ENCODE measurements at places on chromosomes 4 and X.

DNA sequence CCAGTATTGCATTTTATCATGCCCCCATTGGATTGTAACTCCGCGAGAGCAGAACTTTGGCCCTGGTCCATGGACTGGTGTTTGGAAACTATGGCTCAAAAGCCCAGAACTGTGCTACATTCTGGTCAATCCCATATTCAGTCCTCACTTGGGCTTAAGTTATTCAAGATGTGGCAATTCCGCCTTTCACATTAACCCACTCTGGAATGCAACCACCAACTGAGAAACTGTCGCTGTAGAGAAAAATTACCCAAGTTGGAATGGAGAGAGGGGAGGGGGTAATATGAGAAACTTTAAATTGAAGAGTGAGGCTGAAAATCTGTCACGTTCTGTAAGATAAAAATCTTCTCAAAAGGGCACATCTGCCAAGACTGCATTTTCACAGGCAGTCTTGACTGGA is 189.6 kb upstream of the NHS start:
- no peak for DNase-seq

- no peak for DNase-seq
Observed at GRCh38 chr4:167034983-167035382, 199.3 kb downstream of the SPOCK3 start.

DNA sequence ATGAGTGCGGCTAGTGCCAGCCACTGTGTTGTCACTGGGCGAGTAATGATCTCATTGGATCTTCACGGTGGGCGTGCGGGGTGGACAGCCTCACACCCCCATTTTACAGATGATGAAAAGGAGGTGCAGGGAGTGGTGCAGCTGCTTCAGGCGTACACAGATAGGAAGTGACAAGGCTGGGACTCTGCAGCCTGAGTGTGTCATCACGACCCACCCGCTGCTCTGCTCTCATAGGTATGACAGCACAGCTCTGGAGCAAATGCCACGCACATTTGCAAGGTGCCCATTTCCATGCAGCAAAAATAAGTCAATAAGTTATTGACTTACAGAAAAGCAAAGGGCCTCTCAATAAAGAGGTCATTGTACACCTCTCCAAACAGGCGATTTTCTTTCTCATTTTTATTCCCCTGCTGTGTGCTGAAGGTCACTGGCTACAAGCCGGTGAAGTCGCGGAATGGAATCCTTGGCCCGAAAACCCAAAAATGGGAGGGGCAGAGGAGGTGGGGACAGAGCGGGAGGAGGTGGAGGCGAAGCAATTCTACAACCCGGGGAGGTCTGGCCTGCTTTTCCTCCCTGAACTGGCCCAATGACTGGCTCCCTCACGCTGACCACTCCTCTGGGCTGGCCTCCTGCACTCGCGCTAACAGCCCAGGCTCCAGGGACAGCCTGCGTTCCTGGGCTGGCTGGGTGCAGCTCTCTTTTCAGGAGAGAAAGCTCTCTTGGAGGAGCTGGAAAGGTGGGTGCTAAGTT is at the start of gene SOD3:
Gene SOD3, plus strand, starts transcription at position 658 of the 750 bp plus-strand sequence. CDS start 3,949 bp downstream, outside the sequence.
- DNase-seq: no peak

GRCh38 chr4:147019091-147019490 is 73.4 kb upstream of the TTC29 start:
- peak; percentile 2 for DNase-seq

DNA sequence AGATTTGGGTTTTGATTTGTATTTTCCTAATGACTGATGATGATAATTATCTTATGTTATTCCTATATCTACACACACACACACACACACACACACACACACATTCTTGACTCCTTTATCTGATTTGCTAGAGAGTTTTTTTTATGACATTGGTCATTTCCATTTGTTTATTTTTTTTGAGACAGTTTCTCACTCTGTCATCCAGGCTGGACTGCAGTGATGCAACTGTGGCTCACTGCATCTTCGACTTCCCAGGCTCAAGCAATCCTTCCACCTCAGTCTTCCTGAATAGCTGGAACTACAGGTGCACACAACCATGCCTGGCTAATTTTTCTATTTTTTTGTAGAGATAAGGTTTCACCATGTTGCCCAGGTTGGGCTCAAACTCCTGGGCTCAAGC is 6.7 kb downstream of the ZNF81 start:
- DNase-seq: no peak

- peak; percentile 15 for DNase-seq
Observed at GRCh38 chr4:56261027-56261426, 126.3 kb downstream of the AASDH start.

DNA sequence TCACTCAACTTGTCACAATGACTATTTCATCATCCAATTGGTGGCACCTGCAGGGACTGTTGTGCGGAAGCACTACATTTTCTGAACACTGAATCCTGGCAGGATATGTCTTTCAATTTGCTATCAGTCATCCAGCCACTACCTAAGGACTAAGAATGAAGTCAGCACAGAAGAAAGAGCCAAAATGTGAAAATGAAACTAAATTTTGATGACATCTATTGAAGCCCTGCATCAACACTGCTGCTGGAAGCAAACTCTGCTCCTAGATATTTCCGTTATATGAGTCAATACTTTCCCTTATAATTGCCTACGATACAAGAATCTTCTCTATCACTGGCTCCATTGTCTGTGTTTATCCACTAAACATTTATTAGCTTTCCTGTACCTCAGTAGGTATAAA is 917.9 kb downstream of the RAPGEF2 start:
- no peak for DNase-seq

DNA sequence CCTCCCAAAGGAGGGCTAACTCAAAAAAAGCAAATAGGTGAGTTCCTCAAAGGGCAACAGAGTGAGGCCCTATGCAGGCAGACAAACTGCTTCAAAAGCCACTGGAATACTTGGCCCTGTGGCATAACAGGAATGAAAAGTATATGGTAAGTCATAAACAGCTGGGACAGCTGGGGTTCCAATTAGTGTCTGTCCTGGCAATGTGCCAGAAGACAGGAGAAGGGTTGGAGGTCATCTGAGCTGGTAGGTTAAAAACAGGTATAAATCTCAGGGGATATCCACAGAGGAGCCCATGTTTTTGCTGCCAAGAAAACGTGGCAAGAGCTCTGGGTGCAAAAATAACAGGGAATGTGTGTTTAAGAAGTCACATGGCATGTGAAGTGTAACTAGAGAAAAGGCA is 111.6 kb downstream of the APOOL start:
- DNase-seq: no peak

DNA sequence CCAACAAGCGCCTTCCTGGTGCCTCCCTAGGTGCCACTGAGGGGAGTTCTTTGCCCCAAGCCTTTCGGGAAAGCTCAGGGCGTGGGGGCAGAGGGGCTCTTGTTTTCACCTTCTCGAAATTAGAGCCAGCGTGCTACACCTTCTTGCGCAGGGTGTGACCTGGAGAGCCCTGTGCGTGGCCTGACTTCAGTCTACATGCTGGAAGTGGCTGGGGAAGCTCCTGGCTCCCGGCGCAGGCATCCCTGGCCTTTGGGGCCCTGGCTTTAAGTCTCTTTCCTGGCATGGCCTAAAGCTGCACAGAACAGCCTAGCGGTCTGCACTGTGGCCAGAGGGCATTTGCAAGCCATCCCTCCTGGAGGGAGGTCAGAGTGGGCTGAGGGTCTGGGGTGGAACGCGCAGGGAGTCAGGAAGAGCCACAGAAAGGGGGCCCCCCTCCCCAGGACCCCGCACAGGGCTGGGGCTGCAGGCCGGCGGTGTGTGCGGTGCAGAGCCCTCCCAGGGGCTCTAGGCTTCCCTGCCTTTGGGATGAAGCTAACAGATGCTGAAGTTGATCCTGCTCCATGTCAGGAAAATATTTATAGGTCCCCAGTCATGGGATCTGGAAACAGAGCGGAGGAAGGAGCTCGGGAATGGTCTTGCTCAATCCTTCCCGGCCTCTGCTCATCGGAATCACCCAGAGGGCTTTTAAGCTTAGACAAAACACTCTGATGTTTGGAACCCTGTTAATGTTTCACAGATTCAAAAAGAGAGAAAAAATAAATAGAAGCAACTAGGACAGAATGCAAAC is 781 bp upstream of the SPON2 start:
- no peak for DNase-seq

GRCh38 chrX:23118890-23119527 is 119.2 kb downstream of the DDX53 start:
- DNase-seq: no peak

DNA sequence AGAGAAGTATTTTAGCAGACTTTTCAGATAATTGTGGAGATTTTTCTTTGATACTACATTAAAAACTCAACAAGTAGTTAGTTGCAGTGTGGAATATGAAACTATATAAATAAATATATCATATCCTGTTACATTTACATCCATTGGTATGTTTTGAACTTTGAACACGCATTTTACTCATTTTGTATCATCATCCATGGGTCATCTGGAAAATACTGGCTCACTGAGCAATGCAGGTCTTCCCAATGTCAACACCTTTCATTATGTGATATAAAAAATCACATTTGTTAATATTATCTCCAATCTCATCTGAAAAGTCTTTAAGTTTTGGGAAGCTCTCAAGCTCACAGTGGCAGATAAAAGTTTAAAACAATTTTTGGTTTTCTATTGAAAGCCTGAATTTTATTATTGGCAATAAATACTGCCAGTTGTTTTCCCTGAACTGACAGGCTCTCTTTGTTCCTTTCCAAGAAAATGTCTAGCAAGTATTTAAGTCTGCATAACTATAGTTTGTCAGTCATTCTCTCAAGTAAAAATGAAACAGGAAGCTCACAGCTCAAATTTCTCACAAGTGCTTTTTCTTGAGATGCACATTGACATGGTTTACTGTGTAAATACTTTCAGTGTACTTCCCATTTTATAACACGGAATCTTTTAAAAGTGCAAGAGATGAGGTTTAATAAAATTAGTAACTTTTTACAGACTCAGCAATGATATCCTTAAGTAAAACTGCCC is 183.5 kb upstream of the GPC4 start:
- DNase-seq: no peak

DNA sequence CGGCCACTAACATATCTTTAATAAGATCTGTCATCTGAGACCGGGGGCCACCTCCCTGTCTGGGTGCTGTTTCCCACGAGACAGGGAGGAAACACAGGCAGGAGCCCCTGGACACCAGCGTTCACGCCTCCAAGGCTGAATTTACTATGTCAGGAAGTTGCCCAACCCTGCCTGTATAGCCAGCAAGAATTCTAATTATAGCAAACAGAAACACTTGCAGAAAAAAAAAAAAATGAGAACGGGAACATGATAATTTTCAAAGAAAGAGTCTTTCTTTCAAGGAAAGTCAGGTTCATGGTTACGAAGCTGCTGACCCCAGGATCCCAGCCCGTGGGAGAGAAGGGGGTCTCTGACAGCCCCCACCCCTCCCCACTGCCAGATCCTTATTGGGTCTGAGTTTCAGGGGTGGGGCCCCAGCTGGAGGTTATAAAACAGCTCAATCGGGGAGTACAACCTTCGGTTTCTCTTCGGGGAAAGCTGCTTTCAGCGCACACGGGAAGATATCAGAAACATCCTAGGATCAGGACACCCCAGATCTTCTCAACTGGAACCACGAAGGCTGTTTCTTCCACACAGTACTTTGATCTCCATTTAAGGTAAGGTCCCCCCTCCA is at the start of gene IL3RA:
Gene IL3RA, plus strand, starts transcription at position 455 of the 613 bp plus-strand sequence. CDS start 4,981 bp downstream, outside the sequence.
- DNase-seq: no peak

DNA sequence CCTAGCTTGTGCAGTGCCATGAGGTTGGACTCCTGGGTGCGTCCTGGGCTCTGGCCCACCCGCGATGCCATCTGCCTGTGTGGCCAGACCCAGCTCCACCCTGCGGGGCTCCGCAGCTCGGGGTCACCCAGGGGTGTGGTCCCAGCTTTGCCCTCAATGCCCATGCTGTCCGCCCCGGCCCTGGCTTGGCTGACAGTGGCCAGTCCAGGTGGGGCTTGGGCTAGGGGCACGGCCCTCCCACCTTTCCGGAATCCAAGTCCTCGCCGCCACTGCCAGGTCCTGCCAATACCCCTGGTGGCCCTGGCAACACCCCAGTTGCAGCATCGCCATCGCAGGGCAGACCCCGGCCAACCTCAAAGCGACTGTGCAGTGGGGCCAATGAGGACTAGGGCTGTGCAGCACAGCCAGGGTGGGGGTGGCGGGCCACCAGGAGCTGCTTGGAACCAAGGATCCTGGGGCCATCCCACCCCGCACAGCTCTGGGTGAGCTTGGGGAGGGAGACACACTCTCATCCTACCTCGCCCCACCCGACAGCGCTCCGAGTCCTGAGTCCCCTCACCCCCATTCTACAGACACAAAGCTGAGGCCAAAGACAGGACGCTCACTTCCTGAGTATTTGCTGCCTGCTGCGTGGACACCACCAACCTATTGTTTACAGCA is 80.9 kb downstream of the ZNF718 start:
- DNase-seq: no peak

DNA sequence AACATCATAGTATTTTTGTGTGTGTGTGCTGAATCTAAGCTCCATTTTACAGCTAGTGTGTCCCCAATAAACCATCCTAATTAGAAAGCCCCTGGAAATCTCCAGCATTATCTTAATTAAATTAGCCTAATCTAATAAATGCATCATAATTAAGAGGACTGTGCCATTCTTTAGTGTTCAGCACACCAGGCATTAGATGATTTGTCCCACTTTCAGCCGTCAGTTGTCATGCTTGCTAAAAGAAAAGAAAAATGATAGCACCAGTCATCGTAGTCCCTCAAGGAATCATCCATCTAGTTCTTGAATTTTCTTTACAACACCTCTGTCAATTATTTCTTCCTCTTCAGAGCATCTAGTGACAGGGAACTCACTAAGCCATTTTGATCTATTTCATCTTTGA is 155.9 kb downstream of the PALLD start:
- DNase-seq: no peak

- DNase-seq: no peak
Observed at GRCh38 chr4:140874056-140874455, 117.9 kb upstream of the TBC1D9 start.

GRCh38 chr4:118076958-118077766 is 42.9 kb downstream of the NDST3 start:
- no peak for DNase-seq

- DNase-seq: no peak
Observed at GRCh38 chr4:143091862-143092261, 92.9 kb upstream of the USP38 start.

DNA sequence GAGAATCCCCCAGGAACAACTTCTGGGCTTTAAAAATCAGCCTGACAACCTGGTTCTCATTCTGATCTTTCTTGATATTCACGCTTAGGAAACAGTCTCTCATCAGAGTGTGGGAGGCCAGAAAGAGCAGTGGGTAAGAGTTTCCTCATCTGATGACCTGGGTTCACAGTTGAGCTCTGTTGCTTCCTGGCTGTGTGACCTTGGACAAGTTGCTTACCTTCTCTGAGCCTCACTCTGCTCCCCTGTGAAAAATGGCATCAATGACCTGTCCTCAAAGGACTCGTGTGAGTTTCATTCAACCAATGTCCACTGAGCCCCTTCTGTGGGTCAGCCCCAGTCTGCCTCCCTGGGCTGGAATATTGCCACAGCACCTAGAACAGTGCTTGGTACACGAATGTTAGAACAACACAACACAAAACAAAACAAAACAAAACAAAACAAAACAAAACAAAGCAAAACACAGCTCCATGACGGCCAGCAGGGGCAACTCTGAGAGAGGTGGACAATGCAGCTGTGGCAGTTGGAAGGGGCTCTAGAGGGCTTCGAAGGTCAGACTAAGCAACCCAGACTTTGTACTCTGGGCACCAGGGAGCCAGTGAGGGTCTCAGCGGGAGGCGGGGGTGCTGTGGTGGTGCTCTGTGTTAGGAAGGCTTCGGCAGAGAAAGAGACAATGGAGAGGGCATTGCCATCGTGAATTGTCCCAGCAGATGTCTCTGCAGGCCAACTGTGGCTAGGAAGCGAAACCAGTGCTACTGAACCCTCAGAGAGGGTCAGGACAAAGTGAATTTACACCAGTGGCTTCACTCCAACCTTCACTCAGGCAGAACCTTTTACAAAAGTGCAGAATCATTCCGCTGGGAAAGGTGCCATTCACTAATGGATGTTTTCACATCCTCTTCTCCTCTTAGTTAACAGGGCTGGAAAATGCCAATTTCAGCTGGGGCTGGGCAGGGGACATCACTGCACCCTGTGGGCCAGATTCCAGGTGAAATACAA is 14.3 kb upstream of the C4orf50 start:
- DNase-seq: no peak
